ENCODE measurements at places on chromosomes 7 and 10.

DNA sequence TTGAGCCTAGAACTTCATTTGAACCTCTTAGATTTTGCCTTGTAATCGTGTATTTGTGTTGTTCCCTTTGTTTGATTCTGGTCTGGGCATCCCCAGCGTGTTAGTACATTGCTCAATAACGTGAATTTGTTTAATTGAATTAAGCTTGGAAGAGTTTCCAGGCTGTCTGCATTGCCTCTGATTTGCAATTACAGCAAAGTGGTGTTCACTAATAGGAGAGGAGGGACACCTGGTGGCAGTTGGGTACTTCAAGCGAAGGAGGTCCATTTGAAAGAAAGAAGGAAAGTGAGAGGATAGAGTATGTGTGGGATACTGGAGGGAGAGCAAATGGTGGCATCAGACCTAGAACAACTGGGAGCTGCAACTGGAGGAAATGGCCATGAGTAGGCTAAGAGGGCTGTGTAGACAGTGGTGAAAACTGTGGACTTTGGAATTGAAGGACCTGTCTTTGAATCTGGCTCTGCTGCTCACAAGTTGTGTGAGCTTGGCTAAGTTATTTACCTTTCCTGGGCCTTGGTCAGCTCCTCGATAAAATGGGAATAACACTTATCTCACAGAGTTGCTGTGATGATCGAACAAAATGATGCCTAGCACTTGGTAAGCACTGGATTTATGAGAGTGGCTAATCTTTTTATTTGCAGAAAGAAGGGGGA is 15.1 kb downstream of the LSMEM1 start:
- peak; percentile 61 for DNase-seq

DNA sequence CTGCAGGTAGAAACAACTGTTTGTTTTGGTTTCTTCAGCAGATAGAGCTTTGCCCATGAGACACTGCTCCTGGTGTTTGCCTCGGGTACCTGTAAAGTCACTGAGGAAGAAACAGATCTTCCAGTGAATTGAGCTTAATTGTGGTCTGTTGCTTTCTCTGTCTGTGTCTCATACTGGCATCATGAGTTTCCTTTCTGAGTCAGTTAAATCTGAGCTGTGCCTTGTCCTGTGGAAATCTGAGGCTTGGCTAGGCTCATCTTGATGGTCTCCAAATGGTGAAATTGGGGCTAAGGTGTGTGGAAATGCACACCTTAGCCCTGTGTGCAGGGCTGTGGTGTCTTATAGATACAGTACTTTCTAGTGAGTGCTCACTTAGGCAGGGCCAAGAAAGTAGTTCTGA is 67.4 kb downstream of the GBF1 start:
- DNase-seq, result no peak

- no peak for DNase-seq
These were observed 13.0 kb downstream of the ATAD1 start for GRCh38 chr10:87804939-87805569.

DNA sequence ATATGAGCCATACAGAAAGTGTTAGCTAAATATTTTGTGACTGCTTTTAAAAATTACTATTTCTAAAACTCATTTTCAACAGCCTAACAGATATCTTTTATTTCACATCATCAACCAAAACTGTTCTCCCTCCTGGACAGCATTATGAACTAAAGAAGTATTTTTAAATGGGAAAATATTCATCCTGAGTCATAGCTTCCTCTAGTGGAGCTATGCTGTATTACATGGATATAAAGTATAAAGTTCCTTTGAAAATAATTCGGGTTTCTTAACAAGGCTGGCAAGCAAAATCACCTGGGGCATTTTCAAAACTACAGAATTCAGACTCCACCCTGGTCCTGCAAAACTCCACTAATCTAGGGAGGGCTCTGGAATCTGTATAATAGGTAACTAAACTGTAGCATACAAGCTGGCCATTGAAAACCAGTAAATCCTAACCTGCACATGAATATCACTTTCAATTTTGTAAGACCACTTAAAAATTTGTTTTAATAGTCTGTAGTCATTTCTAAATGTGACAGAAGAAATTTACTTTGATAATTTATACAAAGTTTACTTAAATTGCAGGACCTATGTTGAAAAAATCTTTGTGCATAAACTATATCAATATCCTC is 53.5 kb downstream of the SCIN start:
- DNase-seq, result peak; percentile 30

GRCh38 chr7:93921607-93922566 is at the start of gene GNG11:
Gene GNG11 (plus strand): TSS chr7:93921735. CDS start chr7:93922138, 403 bp downstream.
- peak; percentile 54 for DNase-seq

GRCh38 chr7:115585015-115585718 is 445.4 kb downstream of the TFEC start:
- no peak for DNase-seq

- no peak for DNase-seq
These were observed 19.6 kb downstream of the GRID2IP start for GRCh38 chr7:6531492-6532279.

DNA sequence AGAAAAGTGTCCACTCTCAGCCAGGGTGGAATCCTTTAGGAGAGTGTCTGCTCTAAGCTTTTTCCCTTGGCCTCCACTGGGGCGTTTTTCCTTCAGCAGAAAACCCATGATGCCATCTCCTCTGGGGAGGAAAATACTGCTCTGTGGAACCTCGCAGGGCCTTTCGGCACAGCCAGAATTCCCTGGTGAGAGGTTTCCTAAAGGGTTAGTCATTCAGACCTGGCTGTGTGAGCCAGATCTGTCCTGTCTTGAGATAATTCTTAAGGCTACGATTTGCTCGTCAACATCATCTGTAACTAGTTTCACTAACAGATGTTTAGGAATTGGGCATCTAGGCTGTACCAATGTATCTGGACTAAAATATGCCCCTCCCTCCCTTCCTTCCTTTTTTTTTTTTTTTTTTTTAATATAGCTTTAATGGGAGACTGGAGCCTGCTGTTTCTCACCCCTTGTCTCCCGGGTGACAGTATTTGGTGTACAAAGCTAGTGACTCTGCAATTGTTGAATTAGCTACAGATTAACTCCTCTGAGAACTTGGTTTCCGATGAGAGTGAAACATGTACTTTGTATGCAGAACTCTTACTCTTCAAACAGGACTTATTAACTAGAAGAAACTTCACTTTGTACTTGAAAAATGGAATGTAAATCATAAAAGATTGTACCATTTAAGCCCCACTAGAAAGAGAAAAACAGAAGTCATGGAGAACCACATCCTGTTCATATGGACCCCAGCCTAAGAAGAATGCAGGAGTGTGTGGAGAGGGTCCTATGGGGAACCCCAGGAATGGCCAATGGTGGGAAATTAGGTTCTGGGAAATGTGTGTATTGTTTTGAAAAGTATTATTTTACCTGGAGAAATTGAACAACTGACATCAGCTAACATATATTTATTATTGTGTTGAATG is 230.9 kb downstream of the CAMK1D start:
- DNase-seq, result peak; percentile 73

- DNase-seq, result no peak
These were observed 70.4 kb upstream of the VWDE start for GRCh38 chr7:12474035-12474434.

DNA sequence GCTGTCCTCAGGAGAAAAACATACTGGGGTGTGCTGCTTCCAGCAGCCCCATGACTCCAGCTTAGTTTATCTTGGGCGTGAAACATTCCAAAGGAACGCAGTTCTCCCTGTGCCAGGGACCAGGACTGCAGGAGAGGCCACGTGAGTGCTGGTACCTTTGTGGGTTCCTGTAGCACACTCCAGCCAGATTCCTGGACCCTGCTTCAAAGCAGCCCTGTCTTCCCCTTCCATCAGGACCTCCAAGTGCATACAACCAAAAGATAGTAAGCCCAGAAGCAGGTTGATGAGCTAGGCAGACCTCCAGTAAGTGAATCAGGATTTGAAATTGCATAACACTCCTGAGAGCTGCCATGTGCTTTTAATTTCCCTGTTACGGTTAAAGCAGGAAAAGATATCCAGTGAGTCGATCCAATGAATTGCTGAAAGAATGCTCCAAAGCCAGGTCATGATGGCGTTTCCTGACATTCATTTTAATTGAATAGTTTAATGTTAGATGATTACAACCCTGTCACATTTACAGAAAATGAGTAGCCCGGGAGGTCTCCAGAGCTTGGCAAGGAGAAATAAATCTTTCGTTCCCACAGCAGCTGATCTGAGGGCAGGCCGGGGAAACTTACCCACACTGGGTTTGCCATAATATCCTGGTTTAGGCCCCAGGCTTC is 38.9 kb upstream of the CPXM2 start:
- DNase-seq, result no peak

All from NCI-H146 (cell line).